Ovary (tissue), 10 donors: ENCODE measurements at places on chromosomes 3 and 15. TPM values are rescaled to one million over a fixed set of nuclear protein-coding genes. Genes with fewer than 3 reads are reported as not detected.

DNA sequence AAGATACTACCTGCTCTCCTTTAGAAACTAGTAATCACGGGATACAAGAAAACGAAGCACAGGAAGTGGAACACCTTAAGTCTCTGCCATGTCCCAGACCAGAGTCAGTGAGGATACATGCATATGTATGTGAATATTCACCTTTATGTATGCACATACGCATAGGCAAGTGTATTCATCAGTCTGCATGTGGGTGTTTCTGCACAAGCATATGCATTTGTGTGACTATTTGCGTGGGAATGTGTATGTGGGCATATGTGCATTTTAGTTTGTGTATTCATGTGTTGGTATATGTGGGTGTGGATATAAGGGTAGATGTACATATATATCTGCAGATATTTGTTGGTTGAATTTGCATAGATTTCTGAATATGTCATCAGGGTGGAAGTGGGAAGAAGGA lies 889.7 kb downstream of the AGBL1 start:
- DNase-seq = no peak

DNA sequence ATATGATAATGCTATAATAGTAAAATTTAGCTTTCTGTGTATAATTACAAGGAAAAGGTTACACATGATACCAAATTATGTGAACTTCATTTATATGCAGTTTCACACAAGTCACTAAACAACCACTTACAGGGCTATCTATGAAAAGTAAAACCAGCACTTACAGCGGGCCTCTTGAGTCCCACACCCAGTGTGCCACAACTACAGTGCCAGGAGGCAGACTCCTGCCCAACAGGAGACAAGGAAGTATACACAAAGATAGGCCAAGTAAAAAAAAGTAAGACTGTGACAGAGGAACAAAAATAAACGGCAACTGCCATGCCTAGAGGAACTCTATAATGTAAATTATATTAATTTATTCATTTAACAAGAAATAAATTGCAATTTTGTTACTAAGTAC lies 53.4 kb upstream of the NEK10 start:
- DNase-seq = no peak

DNA sequence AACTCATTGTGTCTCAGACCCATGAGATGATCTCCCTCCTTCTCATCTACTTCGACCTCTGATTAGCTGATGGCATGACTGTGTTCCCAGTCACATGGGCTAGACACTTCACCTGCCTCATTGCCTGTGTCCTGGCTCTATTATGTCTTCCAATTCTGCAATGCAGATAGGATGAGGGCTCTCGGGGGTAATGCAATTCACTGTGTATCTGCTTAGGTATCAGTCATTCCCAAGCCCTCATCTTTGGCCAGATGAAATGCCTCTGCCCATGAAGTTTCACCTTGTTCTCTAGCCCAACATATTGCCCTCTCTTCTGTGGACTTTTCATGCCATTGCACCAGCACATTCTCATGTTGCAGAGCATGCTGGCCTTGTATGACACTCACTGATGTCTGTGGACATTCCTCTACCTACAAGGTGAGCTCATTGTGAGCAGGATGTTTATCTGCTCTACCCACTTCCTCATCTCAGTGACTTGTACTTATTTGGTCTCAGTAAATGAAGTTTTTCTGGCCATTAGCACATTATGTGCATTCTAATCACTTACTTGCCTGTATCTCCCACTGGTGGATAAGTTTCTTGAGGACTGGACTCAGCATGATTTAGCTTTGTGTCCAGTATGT lies 32.3 kb downstream of the MOBP start:
- DNase-seq = no peak

GRCh38 chr3:62238431-62238830 lies 134.9 kb downstream of the FEZF2 start:
- no peak for DNase-seq

- no peak for DNase-seq
Observed at GRCh38 chr3:53808496-53808895, 37.7 kb downstream of the CHDH start.

- no peak for DNase-seq
Observed at GRCh38 chr3:143657391-143657790, 190.9 kb downstream of the SLC9A9 start.

DNA sequence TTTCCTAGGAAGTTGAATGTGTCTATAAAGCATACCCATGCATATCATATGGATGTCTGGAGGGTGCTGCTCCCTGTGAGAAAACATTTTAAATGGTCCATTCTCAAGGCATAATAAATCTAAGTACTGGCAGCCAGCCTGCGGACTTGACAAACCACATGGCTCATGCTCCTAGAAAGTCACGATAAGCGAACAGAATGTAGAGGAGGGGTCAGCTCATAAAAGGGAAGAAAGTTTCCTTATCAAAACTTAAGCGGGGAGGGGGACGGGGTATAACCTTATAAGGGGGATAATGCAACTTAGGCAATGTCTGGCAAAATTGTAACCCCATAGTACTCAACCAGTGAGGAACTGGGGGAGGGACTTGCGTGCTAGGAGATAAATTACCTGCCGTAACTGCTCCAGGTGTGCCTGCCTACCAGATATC lies 159.8 kb upstream of the LMCD1 start:
- peak; percentile 19 for DNase-seq

Gene MORC1
- not detected for polyA plus RNA-seq

Gene SPSB4
- 0.57 TPM for polyA plus RNA-seq

Gene OXTR
- 5.0 TPM for polyA plus RNA-seq

Gene NME9
- 0.54 TPM for polyA plus RNA-seq
